Activated effector memory CD4-positive, alpha-beta T cell treated with anti-CD3 and anti-CD28 coated beads, Interleukin-2, amount 50 U/mL, for 16 hours (primary cell): ENCODE measurements at places on chromosomes 2 and 18.

DNA sequence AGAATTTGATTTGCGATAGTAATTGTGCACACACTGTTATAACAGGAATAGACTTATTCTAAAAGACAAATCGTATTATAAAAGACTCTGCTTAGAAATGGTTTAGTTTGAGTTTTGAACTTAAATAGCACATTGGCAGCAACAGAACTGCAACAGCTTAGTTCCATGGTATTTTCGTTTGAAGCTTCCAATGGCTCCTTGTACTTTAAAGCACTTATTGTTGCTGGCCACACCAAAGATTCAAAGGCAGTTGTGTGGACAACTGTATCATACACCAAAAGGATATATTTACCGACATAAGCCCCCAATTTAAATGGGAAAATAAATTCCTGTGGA lies 627 bp downstream of the WIPF1 start:
- DNase-seq = no peak

DNA sequence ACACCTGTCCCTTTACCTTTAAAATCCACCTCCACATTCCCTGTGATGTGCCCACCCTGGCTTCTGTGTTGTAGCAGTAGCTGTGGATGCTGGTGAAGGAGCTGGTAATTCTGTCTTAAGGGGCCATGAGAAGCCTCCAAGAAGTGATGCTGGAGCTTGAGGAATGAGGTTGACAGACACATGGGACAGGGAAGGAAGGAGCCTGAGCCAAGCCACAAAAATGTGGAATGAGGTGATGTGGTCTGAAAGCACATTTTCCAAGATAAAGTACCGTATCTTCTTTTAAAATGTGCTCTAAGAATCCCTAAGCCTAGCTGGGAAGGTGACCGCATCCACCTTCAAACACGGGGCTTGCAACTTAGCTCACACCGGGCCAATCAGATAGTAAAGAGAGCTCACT lies 31.2 kb downstream of the VWA3B start:
- no peak for DNase-seq

GRCh38 chr2:61961231-61961901 lies 55.9 kb downstream of the COMMD1 start:
- DNase-seq = no peak

DNA sequence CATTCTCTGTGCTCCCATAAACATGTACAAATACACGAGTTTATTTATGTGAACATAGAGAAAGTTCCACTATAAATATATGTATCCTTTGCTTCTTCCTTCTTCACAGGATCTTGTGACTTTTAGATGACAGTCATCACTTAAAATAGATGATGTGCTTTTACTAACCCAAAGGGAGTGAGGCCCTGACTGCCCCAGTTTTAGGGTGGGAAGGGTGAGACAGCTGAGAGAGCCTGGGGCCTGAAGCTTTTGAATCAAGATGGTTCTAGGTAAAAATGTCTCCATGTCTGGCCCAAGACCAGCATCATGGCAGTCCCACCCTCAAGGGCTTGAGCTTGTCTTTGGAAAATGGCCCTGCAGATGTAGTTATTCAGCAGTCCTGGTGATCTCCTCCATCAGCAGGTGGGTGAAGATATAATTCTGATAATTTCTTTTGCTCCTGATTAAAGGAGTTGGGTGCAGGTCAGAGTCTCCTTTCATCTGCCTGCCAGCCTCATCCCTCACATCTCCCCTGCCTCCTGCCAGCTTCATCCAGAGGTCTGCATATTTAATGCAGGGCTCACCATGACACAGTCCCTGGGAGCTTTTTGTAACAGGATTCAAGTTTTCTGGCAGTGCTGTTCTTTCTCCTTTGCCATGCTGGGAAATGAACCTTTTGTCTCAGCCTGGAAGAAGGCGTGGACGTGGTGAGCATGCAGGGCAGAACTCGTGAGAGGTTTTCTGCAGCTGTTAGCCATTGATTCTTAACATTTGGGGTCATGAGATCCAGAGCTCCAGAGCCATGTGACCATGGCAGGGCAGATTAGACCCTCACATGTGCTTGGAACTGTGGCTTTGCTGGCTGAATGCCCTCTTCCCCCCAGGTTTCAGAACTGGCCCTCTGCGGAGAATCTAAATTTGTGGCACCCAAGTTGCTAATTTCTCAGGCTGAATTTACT lies 2.7 kb downstream of the HRH4 start:
- no peak for DNase-seq

DNA sequence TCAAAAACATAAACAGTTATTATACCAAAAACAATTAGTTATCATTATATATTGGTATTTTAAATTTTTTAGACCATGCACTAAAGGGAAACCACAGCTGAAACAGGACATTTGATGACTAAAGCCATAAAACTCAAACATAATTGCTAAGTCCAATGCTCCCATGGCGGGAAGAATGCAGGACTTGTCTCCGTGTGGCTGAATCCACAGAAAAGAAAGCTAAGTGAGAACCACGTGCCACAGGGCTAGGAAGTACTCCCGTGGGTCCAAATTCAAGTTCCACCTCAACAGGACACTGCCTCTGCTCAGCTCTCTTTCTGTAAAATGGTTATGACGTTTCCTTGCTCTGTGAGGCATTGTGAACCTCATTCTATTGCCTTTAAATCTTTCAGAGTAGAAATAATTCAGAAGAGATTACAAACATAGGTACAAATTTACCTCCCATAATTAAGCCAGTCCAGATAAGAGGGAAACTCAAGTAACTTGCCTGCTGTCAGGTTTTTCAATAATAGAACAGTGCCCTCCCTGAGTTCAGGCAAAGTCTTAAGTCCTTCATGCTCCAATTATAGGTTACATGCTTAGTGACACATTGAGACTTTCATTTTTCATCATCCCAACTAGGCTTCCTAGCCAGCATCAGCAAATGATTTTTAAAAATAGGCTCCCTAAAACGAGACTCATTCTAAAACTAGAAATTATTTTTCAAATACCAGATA lies 36.7 kb downstream of the FTCDNL1 start:
- DNase-seq = no peak
